Right cardiac atrium (tissue), 5 donors: ENCODE measurements at places on chromosomes 16 and 17.

DNA sequence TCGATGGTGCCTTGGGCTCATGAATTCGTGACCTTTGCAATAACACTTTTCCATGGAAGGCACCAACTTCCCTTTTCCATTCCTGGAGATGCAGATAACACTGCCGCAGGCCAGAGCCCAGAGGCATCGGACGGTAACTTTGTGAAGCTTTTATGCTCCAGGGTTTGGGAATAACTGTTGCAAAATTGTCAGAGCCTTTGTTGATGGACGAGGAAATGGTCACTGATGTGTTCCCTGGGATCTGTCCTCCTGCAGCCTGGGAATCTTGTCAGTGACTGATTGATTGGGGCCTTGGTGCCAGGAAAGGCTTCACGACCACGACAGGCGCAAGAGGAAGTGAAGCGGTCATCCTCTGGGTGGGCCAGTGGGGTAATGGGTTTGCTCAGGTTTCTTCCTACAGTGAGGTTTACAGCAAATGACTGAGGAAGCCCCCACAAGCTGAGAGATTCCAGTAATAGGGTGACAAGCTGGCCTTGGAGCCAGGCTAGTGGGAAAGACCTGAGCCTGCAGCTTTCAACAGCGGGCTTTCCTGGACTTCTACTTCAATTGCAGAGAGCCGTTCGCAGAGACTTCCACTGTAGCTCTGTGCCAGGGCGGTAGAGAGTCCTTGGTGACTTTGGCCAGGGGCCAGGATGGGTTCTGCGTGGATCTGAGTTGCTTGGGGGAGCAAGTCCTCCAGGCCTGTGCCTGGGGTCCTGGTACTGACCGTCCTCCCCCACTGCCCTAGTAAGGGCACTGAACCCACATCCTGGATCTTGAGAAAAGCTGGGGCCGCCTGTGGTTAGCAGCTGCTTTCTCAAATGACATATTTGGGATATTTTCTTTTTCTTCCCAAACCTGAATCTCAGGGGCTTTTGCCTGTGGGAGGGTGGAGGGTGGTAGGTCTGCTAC, 37.6 kb downstream of the PGS1 start:
- no peak for DNase-seq

- DNase-seq = no peak
These were observed 492.2 kb downstream of the CDH11 start for GRCh38 chr16:64629622-64630021.

DNA sequence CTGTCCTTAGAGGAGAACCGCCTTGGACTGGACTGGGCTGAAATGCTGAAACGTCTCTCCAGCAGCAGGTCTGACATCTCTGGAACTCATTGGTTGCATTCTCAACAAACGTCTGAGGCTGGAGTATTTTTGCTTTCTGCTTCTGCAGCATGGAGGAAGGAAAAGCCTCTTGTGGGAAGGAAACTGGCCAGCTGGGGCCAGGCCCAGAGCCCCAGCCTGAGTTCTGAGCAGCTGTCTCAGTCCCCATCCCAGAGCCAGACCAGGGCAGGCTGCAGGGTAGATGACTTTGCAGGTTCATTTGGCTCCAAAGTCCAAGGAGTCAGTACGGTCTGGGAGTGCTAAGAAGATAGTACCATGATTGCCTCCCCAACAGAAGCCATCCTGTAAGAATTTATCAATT, 18.3 kb downstream of the TEKT3 start:
- DNase-seq = peak; percentile 78

DNA sequence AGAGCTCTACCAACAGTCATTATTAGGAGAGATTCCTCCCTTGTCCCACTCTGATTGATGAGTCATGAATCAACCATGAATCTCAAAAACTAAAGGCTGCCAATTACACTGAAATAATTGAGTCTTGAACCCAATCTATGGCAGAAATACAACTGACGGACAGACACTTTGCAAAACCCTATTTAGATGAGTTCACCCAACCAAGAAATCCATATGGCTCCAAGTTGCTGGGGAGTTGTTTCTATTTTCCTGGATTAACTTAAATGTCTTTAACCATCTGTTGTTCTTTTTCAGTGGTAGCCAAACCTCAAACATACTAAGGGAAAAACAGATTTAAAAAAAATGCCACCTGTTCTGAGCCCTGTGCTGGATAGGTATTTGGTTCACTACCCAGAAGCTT, 151.0 kb downstream of the SHISA9 start:
- no peak for DNase-seq

GRCh38 chr16:49575346-49576172, 202.0 kb downstream of the C16orf78 start:
- DNase-seq = peak; percentile 72

- DNase-seq = no peak
These were observed 83.9 kb downstream of the SPECC1 start for GRCh38 chr17:20092973-20093626.
